ENCODE measurements at places on chromosomes 16 and 17.

- DNase-seq = no peak
These were observed 200.5 kb upstream of the CHMP6 start for GRCh38 chr17:80790981-80791742.

DNA sequence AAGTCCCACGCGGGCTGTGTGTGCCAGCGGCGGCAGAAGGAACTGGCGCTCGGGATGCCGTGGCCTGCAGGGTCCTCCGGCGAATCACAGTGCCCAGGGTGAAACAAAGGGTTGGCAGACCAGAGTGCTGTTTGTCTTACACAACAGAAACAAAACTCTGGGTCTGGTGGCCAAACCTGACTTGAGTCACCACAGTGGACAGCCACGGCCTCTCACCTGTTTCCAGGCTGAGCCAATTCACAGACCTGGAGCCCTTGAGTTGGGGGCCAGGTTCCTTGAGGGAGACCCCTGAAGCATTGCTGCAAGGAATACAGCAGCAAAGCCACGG lies 2.1 kb upstream of the CHMP6 start:
- DNase-seq = peak; percentile 12

DNA sequence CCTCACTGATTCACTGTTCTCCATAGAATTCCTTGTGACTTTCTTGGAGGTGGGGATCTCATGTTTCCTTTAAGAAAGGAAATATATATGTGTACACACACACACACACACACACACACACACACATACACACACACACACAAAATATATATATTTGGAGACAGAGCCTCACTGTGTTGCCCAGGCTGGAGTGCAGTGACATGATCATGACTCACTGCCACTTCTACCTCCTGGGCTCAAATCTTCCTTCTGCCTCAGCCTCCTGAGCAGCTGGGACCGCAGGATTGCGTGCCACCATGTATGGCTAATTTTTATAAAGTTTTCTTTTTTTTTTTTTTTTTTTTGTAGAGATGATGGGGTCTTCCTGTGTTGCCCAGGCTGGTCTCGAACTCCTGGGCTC lies 45.9 kb downstream of the CDH13 start:
- DNase-seq = no peak

- no peak for DNase-seq
These were observed 54.0 kb downstream of the MRTFB start for GRCh38 chr16:14125000-14125681.

DNA sequence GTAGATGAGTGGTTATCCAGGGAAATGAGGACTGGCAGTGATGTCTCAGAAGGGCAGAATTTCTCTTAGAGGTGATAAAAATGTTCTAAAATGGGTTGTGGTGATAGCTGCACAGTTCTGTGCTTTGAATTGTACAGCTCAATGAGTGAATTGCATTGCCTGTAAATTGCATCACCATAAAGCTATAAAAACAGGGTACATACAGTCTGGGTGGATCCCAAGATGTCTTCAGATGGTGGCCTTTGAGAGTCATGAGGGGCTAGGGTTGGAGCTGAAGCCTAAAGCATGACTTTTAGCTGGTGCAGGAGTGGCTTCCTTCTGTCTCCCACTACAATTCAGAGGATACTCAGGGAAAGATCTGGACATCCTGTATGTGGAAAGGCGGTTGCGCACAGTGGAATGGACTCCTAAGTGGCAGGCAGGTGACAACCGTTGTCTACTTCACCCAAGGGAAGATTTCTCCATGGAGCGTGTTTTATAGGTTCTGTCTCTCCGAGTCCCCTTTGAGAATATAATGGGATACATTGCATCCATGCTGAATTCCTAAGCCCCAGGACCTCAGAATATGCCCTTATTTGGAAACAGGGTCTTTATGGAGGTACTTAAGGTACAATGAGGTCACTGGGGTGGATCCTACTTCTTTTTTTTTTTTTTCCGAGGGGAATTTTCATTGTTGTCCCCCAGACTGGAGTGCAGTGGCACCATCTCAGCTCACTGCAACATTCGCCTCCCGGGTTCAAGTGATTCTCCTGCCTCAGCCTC lies 1.6 kb upstream of the IL32 start:
- no peak for DNase-seq

GRCh38 chr17:59178266-59178985 lies 22.9 kb downstream of the PRR11 start:
- no peak for DNase-seq

DNA sequence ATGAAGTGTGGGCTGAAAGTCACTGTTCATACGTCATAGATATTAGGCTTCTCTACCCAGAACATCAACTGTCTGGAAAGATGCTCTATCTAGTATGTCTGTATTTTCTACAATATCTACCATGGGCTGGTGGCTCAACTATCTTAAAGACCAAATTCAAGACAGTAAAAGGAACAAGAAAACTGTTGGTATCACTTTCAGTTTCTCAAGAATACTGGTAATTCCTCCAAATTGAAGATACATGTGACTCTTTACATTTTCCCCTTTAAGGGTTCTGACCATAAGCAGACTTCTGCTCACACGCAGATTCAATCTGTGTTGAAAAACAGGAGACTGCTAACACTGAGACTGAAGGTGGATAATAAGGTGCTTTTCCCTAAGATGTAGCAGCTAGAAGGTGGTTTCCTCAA lies 24.2 kb downstream of the XPO6 start:
- DNase-seq = no peak

GRCh38 chr16:89452925-89453324 lies 37.4 kb downstream of the ANKRD11 start:
- no peak for DNase-seq

DNA sequence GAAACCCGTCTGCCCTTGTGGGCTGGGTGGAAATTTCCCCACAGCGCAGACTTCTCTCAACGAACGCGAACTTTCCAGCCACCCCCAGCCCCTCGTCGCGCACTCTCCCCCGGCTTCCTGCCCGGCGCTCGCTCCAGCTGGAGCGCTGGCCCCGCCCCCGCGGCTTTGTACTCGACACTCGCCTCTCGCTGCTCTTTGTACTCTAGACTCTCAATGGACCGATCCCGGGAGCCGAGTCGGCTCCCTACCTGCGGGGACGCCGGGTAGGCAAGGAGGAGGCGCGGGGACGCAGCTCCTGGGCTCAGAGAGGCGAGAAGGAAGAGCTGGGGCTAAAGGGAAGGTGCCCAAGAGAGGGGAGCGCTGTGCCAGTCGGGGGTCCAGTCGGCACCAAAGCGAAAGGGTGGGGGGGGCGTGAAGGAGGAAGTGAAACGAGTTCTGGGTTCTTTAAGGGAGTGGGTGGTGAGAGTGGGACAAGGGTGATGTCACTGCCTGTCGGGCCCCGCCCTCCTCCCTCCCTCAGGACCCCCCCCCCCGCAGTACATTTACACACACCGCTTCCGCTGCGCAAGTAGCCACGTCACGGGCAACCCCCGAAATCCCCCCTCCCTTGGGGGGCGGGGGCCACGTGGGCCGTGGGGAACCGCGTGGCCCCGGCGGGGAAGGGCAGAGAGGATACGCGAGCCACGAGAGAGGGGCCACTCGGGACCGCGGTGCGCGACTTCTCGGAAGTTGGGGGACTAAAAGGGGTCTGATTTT lies 9.7 kb downstream of the KDM6B start:
- DNase-seq = peak; percentile 89

DNA sequence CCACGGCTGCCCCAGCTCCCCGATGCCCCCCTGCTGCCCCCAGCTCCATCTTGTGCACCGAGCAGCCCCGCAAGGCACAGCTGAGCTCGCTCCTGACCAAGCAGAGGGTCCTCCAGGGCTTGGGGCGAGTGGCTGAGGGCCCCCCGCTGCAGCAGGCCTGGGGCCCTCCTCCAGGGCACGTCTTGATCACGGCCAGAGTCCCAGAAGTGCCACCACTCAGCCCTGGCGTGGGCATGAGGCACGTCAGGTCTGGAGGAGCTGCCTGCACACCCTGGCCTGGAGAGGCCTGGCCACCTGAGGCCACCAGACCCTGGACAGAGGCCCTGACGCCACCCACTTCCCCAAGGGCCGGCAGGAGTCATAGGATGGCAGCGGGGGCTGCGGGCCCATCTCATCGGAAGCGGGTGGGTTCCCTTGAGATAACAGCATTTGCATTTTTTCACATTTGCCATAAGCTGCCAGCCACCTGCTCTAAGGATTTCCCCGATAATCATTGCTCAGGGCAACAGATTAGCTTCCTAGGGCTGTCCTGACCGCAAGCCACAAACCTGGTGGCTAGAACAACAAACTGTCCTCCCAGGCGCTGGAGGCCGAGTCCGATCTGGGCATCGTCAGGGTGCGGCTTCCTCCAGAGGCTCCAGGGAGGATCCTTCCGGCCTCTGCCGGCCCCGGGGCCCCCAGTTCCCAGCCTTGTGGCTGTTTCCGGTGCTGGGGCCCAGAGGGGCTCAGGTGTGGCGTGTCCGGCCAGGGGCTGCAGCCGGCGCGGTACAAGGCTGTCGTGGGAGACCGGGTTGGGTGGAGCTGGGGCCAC lies 23.9 kb upstream of the C1QTNF8 start:
- DNase-seq = no peak

DNA sequence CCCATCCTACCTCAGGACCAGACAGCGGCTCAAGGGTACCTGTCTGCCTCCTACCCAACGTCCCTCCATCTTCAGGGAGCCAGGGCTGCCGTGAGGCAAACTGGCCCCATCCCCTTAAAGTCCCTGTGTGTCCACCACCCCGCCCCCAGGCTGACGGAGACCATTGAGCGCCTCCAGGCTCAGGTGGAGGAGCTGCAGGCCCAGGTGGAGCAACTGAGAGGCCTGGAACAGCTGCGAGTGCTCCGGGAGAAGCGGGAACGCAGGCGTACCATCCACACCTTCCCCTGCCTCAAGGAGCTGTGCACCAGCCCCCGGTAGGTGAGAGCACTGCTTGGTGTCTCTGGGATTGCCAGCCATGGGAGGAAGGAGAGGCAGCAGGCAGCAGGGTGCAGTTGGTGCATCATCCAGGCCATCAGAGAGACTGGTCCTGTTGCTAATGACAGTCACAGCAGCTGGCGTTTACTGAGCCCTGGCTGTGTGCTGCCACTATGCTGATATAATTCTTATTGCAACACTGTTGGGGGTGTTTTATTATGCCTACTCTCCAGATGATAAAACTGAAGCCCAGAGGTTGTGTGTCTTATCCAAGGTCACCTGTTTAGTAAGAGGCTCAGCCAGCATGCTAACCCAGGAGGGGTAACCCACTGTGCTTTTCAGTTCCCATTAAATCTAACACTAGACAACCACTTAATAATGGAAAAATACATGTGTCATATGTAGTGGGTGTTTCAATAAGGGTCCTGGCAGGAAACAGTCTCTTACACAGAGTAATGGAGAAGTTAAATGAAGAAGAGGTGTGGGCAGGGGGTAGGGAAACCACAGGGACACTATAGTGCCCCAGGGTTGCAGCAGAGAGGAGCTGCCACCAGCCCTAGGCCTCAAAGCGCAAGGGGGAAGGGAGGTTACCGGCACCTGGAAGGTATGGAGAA lies 10.3 kb upstream of the MRPL58 start:
- no peak for DNase-seq

DNA sequence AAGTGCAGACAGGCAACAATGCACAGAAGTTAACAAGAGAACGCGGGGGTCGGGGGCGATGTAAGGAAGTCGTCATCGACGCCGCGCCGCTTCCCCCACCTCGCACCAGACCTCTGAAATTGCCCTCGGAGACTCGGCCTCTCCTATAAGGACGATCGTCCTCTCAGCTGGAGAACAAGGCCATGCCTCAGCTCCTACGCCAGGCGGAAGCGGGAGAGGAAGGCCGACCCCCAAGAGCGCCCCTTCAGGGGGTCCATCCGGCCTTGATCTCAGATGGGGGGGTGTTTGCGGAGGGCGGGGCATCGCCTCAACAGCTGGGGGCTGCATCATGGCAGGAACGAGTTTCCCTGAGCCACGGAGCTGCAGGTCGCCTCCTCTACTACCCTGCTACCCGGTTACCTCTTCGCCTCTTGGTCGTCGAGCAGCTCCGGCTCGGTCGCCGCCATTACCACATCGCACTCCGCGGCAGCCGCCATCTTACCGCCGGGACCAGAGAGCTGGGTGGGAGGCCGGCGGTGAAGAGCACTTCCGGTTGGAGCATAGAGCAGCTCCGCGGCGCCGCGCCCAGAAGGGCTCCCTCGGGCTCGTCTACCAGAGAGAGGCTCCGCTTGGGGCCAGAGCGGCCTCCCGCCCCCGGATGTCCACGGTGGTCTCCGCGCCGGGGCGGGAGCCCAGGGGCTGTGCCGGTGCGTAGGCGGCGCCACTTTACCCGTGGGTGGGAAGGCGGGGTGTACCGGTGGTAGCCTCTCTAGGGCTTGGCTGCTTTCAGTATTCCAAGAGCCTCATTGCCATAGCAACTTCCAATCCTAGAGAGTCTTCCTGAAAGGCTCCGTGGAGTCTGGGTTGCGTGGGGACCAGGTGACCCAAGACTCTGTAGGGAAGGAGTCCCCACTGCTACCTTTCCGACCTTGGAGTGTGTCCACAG lies at the start of gene DNAJC7:
Gene DNAJC7 (minus strand): TSS at position 499 of the 925 bp plus-strand sequence. CDS start 23 bp downstream, at position 476.
- DNase-seq = peak; percentile 98

DNA sequence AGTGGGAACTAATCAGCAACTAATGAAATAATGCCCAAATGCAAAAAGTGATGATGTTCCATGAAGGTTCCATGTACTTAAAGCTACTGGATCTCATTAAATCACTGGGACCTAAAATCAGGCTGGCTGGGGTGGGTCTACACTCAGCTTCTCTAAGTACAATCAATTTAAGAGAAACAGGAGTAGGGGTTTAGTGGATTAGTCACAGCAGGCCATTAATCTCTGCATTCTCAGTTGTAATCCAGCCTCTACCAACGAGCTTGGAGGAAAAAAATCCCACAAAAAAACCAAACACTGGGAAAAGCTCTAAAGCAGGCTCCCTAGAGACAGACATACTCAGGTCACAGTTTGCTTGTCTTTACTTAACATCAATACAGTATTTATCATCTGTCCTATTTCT lies 15.0 kb downstream of the CA10 start:
- no peak for DNase-seq

DNA sequence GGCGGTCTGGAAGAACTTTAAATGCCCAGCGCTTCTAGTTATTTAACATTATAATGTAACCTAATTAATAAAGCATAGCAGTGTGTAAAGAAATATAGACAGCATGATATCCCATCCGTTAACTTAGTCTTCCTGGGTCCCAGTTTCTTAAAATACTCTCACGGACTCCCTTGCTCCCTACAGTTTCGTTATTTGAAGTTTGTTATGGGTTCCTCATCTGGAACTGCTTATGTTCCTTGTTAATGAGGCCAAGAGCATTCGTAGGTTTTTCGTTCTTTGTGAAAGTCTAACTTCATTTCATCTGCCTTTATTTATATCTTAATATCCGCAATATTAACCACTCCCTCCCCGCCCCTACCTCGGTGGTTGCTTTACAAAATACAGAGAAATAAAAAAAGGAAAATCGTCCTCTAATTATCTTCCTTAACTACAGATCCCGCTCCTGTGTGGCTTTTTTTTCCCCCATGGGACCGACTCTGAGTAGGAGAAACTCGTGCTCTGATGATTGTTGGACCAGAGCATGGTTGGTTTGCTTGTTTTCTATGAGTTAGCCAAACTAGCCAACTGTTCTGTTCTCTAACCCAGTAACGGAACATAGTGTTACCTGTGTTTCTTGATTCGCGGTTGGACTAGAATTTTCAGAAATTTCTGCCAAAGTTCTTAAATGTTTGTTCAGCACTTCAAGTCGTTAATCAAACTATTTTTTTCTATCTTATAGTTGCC lies 863 bp downstream of the ADPRM start:
- peak; percentile 43 for DNase-seq

GRCh38 chr16:50528820-50529219 lies 19.4 kb upstream of the NKD1 start:
- no peak for DNase-seq
